ENCODE measurements at places on chromosomes 3 and 15.
A peak's percentile ranks its signal among the peaks of the same experiment; 100 is the strongest.

- DNase-seq = no peak
Observed at GRCh38 chr3:71805691-71806090, 20.7 kb upstream of the PROK2 start.

DNA sequence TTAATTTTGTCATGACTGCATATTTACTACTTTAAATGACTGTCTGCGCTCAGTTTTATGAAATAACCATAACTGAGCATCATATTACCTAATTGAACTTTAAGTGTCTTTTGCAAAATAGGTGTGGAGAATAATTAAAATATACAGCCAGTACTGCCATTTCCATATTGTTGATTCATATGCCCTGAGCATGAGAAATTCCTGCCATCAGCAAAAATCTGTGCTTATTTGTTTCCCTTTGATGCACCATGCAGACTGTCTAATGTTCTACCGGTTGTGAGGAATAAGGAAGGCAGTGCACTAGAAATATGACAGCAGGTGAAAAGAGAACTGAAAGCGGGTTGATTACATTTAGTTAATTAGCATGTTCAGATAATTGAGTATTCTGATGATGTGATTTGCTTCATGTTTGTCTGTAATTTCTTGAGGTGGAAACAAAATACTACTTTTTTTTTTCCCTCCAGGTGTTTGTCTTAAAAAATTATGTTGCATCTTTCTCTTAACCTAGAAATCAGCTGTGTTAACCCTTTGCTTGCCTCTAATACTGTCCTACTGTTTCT, 229.4 kb upstream of the AZI2 start:
- DNase-seq = no peak

DNA sequence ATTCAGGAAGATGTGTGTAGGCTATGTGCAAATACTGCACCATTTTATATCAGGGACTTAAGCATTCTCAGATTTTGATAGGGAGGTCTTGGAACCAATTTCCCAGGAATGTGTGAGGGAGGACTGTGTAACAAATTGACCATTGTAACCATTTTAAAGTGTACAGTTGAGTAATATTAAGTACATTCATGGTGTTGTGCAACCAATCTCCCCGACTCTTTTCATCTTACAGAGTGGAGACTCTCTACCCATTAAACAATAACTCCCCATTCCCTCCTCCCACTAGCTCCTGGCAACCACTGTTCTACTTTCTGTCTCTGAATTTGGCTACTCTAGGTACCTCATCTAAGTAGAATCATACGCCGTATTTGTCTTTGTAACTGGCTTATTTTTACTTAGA, 5.1 kb downstream of the RCN2 start:
- DNase-seq = no peak

GRCh38 chr3:9105421-9105820, 142.1 kb upstream of the RAD18 start:
- DNase-seq = no peak

- DNase-seq = no peak
Observed at GRCh38 chr15:75032395-75032794, 9.0 kb downstream of the PPCDC start.

- DNase-seq = no peak
Observed at GRCh38 chr3:61333192-61333961, 82.1 kb upstream of the FHIT start.

DNA sequence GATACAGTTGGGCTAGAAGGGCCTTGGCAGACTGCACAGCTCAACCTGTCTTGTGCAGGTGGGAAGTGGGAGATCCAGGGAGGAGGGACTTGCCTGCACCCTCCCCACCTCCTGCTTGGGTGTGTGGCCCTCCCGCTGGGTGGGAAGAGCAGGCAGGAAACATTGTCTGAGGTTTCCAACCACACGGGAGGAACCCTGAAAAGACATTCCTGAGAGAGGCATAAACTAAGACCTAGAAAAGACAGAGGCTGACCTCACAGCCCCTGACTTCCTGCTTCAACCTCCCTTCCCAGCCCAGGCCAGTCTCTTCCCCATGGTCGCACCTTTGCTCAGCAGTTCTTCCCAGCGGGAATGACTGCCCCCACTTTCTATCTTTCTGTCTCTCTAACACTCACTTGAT, 46.3 kb upstream of the INSYN1 start:
- DNase-seq = no peak

DNA sequence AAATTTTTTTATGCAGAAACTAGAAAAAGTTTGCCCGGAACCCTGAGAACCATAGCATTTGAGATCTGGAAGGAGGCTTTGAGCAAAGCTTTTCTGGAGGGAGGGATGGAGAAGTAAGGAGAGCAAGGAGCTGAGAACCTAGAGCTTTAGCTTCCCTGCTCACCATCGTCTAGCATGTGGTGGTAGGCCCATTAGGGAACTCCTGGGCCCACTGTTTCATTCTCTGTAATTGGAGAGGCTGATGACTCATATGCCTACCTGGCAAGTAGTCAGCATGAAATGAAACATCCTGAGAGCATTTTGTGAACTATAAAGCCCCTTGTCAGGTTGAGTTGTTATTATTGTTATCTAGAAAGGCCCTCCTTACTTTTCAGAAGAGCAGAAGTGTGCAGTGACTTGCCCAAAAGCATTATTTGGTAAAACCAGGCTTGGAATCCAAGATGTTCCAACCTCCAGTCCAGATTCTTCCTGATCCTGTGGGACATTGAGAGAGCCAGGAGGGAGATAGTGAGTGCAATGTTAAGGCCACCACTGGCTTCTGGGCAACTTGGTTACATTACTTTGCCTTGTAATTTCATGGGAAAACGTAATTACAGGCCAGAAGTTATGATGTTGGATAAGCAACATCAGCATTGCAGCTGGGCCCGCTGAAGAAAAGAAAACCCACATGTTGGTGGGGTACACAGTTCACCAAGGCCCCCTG, 104.5 kb upstream of the BFSP2 start:
- no peak for DNase-seq

DNA sequence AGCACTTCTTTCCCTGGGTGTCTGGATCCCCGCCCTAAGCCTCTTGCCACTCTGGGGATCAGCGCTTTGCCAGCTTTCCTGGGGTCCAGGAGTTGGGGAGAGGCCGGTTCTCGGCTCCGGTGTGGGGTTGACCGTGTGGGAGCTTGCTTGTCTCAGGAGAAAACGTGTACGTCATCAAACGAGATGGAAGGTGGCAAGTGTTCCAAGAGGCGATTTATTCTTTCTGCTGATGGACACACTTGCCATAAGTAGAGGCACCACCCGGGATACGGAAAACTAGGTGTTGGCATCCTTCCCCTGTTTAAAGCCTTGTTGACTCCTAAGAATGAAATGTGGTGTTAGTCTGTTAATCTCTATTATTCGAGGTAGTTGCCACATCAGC, 295 bp downstream of the ZWILCH start:
- DNase-seq = no peak

DNA sequence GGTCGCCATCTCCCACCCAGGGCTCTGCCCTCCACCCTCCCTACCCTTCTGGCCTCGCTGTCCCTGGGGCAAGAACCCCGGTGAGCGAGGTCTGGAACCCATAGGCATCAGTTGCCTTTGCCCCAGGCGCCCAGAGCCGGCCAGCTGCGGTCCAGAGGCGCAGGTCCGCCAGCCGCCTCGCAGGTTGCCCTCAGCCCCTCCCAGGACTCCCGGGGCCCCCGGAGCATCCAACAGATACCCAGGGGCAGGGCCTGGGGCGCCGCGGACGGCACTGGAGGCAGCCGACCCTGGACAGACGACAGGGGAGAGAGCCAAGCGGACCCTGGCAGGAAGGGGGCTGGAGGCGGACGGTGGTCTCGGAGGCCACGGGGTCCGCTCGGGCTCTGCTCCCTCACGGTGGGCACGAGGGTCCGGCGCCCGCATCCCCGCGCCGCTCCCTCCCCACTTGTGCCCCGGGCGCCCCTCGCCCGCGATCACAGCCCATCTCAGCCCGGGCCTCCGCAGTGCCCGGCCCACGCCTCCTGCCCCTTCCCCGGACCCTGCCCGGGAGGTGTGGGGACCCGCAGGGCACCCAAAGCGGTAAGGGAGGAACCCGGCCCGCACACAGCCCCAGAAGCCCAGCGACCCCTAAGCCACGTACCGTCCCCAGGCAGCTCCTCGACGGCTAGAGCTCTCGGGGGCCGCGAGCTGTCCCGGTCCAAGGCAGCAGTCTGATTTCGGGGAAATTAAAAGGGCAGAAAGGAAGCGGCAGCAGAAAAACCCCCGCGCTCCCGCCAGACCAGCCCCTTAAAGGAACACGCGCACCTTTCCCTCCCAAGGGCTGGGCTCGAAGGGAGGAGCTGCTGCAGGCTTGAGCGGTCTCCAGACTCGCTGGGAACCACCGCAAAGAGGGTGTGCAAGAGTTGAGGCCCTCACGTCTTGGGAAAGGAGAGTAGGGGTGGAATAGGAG, at the start of gene HAPLN3:
TSS of gene HAPLN3 (minus strand) at position 726 of the 949 bp plus-strand sequence. CDS start 8,246 bp downstream, outside the sequence.
- DNase-seq = peak; percentile 45

GRCh38 chr3:115254492-115255196, 107.6 kb upstream of the ZBTB20 start:
- no peak for DNase-seq

DNA sequence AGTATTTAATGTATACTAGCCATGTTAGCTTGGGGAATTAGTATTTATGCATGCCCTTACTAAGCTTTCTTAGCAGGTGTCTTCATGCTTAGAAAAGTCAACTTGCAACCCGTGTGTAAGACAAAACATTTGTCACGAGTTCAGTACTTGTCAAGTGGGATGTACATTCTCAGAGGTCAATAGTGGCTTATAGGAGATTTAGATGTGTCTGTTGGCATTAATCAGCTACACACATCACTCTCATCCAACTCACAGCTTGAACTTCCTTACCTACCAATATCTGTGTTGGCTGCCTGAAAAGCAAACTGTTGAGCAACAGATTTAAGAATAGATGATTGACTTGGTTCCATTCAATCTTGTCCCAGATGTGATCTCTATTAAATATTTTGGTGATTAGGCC, 109.5 kb downstream of the ROBO2 start:
- no peak for DNase-seq

GRCh38 chr15:34366271-34367065, 528 bp downstream of the LPCAT4 start:
- DNase-seq = peak; percentile 48

DNA sequence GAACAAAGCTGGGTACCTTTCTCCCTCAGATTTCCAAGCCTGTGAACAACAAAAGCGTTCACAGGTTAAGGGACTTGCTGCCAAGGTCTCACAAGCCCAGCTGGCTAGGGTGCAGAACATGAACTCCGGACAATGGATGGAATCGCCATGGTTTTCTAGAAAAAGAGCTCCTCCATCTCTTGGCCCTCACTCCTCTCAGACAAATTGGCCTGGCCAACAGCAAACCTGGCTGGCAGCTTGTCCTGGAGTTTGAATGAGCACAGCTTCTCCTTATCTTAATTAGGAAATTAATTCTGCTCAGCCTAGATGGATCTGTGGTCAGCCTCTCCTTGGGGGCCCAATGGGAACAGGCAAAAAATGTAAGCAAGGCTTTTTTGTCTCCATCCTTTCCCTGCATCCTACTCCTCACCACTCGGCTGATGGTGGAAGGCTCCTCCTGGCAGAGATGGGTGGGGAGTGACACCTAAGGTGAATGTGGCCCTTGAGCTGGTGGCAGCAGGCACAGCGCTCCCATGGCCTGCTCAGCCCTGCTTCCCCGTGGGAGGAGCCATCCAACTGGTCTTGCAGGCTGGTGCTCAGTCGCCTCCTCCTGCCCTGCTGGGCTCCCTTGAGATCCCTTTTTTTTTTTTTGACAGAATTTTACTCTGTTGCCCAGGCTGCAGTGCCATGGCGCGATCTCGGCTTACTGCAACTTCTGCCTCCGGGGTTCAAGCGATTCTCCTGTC, 5.8 kb downstream of the KLHL25 start:
- no peak for DNase-seq

DNA sequence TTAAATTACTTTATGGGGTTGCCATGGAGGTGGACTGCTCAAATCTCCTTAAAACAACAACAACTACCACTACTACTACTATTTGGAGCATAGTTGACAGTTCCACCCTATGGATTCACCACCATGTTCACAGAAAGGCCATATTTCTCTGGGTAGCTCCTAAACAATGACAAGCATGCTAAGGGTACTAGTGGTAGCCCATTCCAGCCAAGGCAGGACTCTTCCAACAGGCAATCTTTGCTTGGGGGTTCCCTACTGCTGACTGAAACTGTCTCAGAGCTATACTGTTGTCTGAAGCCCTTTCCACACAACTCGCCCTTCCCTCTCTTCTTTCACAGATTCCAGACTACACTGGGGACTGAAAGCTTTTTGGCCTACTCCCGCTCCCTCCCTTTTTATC, 68.9 kb downstream of the CYP19A1 start:
- no peak for DNase-seq

GRCh38 chr3:108448593-108448992, 61.8 kb downstream of the MYH15 start:
- no peak for DNase-seq

DNA sequence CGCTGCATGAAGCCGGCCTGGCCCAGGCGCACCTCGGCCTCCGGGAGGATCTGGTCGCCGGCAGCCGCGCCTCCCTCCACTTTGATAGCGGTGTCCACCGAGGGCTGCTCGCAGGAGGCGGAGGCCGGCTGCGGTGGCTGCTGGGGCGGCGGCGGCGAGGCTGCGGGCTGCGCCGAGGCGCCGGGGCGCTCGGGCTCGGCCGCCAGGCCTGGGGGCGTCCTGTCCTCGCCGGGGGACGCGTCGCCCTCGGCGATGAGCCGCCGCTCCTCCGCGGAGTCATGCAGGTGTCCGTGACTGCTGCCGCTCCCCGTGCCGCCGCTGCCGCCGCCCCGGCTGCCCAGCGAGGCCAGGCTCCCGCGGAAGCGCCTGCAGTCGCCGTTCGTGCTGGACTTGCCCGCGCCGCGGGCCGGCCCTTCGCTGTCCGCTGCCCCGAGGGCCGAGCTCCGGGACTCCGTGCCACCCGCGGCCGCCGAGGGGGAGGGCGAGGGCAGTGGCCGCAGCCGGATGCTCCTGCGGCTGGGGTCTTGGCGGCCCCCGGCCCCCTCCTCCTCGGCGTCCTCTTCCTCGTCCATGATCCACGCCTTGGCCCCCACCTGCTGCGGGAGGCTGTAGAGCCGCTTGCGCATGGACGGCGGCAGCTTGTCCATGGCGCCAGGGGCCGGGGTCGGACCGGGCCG, 996 bp downstream of the HCN4 start:
- no peak for DNase-seq

- DNase-seq = no peak
Observed at GRCh38 chr15:96992817-96993216, 662.3 kb downstream of the NR2F2 start.

DNA sequence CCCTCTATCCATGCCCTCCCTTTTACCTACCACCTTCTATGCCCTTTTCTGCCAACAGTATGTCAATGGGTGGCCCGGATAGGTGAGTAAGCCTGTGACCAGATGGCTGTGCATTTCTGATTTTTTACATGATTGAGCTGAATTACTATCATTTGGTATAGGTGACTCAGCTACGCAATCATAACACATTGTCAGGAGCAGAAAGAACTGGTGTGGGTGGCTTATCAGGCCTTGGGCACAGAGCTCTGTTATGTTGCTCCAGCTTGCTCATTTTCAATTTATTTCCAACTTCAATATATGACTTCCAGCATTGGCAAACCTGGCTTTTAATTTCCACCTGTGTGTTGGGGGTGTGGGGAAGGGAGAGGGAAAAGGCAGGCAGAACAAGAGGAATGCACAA, 86.6 kb upstream of the AGBL1 start:
- DNase-seq = no peak

DNA sequence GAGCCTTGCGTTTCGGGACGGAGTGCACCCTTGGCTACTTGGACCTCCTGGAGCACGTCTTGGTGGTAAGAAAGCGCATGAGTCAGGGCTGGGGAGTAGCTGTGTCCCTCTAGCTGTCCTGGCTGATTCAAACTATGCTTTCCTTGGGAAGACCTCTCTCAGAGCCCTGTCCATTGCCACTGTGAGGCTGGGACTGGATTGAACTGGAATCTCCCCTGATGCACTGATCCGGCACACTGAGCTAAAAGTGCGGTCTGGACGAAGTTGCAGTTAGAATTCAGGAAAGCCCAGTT, 232.6 kb upstream of the TPM1 start:
- DNase-seq = no peak

- DNase-seq = no peak
Observed at GRCh38 chr3:30894521-30895251, at the start of gene GADL1. GADL1 (minus strand) TSS chr3:30894661; CDS start chr3:30894614, 47 bp downstream.

Measured in activated T-helper 2 cell treated with anti-CD3 and anti-CD28 coated beads, Interferon-gamma antibody, Interleukin-2, Interleukin-4, amounts not matched to agents 10 μg/mL and 5 μg/mL and 100 μg/mL, durations not matched to agents 14 hours and 24 hours and 36 hours (primary cell).